ENCODE measurements at places on chromosomes 4 and X.

- no peak for DNase-seq
These were observed 347.8 kb upstream of the FRG1 start for GRCh38 chr4:189592890-189593289.

GRCh38 chrX:45803383-45803921 lies 602.8 kb upstream of the DIPK2B start:
- DNase-seq = peak; percentile 34

DNA sequence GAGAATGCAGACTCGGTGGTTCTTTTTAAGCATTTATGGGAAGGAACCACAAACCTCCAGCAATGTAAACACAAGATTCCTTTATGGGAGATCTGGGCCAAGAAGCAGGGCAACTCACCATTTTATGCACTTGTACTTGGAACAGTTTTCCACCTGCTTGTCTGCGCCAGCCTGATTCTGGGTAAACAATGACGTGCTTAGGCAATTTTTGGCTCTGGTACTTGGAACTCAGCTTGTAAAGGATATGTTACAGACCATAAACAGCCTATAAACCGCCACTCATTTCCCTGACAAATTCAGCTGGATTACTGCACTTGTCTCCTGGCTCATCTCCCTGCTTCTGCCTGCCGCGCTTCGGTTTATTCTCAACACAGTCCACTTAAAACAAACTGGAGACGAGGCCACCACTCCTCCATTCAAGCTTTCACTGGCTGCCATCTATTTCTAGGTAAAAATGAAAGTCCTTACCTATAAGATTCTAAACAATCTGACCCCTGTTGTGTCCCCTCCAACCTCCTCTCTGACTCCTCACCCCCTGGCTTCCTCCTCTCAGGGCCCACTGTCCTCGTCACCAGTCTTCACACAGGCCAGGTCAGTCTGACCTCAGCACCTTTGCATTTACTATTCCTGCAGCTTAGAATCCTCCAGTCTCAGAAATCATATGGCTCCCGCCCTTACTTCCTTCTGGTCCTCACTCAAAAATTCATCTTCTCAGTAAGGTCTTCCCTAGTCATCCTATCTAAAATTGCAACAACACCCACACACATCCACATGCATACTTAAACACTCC lies 205.9 kb upstream of the GALNT7 start:
- DNase-seq = no peak

- DNase-seq = no peak
These were observed 126.3 kb downstream of the ATG4A start for GRCh38 chrX:108217876-108218275.

- no peak for DNase-seq
These were observed 5.6 kb upstream of the SPRY1 start for GRCh38 chr4:123390846-123391456.

DNA sequence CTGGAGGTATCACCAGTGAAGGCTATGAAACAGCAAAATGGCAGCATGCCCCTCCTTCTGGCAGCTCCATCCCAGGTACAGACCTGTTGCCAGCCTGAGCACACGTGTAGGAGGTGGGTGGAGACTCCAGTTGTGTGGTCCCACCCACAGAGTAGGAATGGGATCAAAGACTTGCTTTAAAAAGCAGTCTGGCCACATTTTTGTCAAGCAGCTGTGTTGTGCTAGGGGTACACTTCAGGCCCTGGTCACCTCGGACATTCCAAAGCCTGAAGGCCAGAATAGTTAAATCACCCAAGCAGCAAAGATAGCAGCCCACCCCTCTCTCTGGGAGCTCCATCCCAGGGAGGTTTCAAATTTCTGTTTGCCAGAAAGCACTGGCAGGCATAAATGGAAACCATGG lies 20.3 kb upstream of the AMBN start:
- no peak for DNase-seq

DNA sequence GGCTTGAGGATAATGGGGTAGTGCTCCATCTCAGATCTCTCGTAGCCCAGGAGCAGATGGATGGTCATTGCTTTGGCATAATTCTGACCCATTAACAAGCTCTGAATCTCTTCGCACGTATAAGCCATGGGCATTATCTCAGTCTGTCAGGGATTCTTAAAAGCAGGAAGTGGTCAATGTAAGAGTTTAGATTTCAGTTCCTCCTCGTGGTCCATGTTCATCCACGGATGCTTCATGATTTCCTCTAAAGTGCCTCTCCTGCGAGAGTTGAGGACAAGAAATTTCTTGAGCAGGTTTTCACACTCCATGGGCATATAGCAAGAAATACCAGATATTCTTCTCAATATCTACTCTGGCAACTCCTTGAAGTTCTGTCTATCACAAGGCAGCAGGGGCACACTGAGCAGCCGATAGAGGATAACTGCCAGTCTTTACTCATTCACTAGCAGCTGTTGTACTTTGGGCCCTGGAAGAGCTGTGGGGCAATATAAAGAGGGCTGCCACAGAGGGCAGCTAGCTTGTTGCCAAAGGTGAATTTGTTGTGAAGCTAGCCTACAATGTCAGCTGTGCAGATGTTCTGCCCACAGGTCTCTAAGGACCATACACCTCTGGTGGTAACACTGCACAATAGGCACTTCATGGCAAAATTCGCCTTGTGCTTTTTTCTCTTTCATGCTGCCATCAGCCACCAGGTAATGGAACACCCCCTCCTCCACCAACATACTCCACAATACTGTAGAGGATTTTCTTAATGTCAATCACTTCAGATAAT lies 52.0 kb upstream of the WDR17 start:
- DNase-seq = no peak

DNA sequence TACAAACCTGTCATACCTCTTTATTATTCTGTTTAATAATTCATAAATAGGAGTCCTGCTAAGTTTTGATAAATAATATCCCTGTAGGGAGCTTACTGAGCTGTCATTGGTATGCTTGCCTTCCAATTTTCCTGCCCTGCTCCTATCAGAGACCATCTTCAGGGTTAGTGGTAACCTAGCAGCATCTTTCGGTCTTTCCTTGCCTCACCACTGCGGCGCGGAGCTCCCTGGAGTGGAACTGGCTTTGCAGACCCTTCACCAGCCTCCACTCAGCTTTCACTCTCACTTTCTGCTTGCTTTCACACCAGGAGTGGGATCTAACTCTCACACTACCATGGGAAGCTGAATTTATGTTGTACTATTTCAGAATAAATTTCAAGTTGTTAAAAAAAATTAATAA lies 481.7 kb upstream of the ATOH1 start:
- no peak for DNase-seq

DNA sequence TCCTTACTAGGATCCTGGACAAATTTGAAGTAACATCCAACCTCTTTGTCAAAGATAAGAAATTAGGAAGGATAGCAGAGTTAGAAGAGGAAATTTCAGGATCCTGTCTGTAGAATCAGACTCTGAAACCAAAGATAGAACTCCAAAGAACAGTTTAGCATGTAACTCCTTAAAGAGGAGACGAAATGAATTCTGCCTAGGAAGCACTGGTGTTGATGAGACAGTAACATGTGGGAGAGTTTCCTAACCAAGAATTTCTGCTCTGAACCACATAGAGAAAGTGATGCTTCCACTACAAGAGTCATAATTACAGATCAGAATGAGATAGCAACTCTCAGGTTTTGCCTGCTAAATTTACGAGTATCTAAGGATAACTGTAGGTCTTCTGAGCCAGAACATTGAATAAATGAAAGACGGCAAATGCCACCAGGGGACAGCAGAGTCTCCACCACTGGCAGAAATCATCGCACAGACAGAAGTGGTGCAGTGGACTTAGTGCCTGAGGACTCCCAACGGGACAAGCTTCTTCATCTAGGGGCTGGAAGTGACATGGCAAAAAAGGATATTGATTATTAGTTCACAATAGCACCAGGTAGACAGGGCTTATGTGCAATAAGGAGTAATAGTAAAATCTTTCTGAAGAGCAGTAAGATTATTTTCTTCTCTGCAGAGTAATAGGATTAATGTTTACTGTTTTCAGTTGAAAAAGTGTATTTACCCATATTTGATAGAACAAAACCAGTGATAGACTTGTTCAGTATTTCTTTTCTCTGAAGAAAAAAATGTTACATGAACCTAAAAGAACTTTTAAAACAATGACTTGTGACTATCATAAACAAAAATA lies 6.7 kb upstream of the PPID start:
- DNase-seq = peak; percentile 81

DNA sequence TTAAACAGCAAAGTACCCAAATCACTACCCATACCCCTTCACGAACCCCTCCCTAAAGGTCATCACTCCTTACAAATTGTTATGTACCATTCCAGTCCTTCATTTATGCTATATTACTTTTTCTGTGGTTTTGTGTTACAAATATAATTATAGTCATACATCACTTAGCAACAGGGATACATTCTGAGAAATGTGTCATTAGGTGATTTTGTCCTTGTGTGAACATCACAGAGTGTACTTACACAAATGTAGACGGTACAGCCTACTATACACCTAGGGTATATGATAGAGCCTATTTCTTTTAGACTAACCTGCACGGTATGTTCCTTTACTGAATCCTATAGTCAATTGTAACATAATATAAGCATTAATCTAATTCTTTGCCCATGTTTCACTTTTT lies 61.9 kb downstream of the ASB9 start:
- no peak for DNase-seq

DNA sequence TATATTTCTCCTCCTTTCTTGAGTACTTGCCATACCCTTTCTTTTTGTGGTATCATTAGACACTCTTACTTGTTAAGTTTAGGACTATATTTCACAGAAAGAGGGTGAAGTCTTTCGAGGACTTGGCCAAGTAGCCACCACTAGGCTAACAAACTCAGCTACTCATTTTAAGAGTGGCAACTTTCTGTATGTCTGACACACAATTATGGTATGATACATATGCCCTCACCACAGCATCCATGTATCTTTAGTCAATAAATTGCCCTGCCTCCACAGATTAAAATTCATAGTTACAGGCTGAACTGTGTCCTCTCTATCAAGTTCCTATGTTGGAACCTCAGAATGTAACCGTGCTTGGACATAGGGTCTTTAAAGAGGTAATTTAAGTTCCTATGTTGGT lies 23.2 kb downstream of the TAPT1 start:
- DNase-seq = no peak

- DNase-seq = no peak
These were observed 274.5 kb downstream of the ADGRA3 start for GRCh38 chr4:22241415-22241814.

DNA sequence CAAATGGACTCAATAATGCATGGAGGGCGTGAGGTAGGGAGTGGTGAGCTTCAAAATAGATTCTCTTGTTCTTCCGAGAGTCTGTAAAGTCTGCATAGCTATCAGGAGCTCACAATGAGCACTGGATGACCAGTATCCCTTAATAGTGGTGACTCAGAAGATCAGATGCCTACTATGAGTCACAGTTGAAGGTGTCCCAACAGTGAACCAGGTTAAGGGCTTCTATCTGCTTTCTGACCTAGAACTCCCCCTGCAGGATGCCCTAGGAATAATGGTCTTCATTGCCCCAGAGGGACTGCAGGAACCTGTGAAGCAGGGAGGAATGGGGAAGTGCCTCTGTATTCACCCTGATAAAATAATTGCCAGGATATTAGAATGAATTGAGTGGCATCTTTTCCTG lies 22.1 kb downstream of the DGKK start:
- DNase-seq = no peak

DNA sequence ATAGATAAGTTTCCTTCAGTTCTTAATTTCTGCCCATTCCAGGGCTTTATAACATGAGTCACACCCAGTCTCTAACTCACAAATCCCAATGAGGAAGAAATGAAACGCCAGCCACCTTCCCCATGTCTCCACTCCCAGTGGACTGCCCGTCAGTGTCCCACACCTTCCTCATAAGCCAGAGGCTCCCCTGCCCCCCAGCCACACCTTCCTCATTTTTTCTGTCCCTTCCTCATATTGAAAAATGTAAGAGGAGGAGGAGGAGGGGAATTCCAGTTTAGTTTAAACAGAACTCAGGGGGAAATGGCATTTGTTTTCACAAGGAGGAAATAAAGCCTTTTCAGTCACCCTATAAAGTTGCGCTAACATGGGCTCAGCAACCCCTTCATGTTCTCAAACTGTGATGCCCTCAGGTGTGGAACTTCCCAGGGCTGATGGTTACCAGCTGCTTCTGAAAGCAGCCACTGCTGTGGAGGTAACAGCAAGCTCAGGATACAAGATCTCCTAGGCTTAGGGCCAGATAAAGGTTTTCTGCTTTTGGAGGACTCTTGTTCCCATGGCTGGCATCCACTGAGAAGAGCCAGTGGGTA lies 97.8 kb downstream of the PARM1 start:
- no peak for DNase-seq

GRCh38 chr4:39568805-39569204 lies 41.6 kb upstream of the UGDH start:
- no peak for DNase-seq

DNA sequence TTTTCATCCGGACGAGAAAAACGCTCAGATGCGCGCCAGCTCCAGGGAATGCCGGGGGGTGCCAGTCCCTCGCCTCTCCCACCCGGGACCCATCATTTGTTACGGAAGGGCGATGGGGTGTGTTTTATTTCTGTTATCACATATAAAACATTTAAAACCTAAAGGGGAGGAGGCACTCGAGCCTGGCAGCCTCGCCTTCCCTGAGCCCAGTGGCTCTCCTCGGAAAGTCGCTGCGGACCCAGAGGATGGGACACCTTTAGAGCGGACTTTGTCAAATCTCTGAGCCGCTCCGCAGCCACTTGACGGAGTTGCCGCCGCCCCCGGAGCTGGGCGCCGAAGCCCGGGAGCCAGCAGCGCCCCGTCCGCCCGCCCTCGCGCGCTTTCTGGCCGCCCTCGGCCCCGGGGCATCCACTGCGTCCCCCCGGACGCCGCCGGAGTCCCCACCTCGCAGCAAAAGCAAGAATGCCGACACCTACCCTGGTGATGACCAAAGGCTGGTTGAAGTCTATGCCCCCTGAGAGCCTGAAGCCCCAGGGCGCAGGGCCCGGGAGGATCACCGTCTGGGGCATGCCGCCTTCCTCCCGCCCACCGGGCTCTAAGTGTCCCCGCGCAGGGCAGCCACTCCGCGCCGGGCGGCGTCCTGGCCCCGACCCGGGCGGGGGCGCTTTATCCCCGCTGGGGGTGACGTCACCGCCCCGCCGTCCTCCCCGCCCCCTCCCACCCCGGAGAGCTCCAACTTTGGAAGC lies at the start of gene PDLIM3:
Gene PDLIM3 (minus strand): TSS at position 642 of the 746 bp plus-strand sequence. CDS start 73 bp downstream, at position 569.
- DNase-seq = peak; percentile 54

DNA sequence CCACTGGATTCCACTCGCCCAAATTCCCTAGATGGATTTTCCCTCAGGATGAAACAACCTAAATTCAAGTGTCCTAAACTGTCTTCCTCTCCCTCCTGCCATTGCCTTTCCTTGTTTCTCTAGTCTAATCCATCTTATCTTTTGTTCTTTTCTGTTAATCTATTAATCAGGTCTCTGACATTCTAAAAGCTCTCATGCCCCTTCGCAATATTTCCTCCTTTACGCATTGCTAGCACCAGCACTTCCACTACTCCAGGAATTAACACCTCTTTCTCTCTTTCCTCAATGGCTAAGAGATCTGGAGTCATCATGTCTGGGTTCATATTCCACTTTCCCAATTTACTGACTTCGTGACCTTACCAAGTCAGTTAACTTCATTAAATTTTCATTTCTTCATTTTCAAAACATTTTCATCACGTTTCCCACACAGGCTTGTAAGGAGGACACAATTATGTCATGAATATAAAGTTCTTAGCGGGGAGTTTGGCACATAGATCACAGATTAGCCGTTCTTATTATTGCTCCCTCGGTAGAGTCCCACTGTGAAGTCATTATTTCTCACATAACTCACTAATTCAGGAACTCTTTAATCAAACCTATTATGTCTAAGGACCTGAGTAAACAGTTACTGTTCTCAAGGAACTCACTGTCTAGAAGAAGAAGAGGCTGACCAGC lies 45.3 kb downstream of the FAT4 start:
- no peak for DNase-seq
